A549 treated with CpdA at 1 μM for 4 hours (cell line): ENCODE measurements at places on chromosomes 11 and 22. TPM values are rescaled to one million over a fixed set of nuclear protein-coding genes. Genes with fewer than 3 reads are reported as not detected.

PHLDA2 gene
- 96.6 to 156 TPM (median 147 TPM) in 5 replicates for total RNA-seq

GRM5 gene
- total RNA-seq: 0.03 TPM in 1 of 5 replicates, not detected in the others

BRSK2 gene
- 4.3 to 7.7 TPM (median 7.0 TPM) in 5 replicates for total RNA-seq

PIWIL4 gene
- total RNA-seq: 0.19 to 0.49 TPM (median 0.29 TPM) in 5 replicates

DGAT2 gene
- 2.0 to 2.7 TPM (median 2.0 TPM) in 5 replicates for total RNA-seq
